Aorta (tissue), 5 donors: ENCODE measurements at places on chromosomes 4 and X. TPM values are rescaled to one million over a fixed set of nuclear protein-coding genes. Genes with fewer than 3 reads are reported as not detected.

The RAB9A gene
- 18.2 TPM for total RNA-seq

DNA sequence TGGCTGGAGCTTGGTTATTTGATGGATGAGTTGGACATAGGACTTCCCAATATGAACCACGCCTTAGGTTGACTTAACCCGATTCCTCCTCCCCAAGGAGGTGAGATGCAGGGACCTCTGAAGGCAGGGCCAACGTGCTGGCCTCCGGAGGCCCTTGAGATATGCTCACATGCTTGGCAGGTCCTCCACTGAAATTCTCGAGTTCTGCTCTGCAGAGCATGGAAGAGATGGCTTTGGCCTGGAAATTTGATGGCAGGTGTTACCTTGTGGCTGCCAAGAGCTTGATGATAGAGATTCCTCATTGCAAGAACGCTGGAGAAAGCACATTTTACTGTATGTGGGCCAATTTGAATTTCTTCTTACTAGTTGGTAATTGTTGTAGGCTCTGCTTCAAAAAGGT, 117.4 kb upstream of the LIMCH1 start:
- no peak for DNase-seq

The CFAP47 gene
- total RNA-seq = not detected

- no peak for DNase-seq
These were observed 45.7 kb upstream of the PRSS12 start for GRCh38 chr4:118398226-118399090.

DNA sequence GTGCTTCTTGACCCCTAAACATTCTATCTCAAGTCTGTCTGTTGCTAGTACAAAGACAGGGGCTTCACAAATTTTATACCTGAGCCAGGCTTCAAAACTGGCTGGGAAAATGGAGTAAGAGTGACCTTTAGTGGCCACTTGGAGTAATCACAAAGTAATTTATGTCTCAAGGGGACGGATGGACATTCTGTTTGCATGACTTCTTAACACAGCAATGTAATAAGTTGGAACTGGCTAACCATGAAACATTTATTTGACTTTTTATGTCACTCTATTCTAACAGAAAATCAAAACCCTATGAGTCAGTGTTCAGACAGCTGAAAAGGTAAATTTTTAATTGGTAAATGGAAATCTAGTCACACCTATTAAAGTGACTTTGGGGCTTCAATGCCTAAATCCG, 600.6 kb downstream of the ANKRD50 start:
- DNase-seq = no peak

- no peak for DNase-seq
These were observed 86.6 kb upstream of the TMEM150C start for GRCh38 chr4:82648356-82648755.

- DNase-seq = peak; percentile 54
These were observed 350.9 kb downstream of the MID1IP1 start for GRCh38 chrX:39152106-39152649.

The TMEM164 gene
- 13.5 TPM for total RNA-seq

- no peak for DNase-seq
These were observed 293.8 kb upstream of the ARSJ start for GRCh38 chr4:114273238-114273637.
